Osteocyte (in vitro differentiated cells): ENCODE measurements at places on chromosomes 4 and X.

- DNase-seq, result no peak
Measured at GRCh38 chr4:172688534-172688933, 480.1 kb upstream of the GALNT7 start.

DNA sequence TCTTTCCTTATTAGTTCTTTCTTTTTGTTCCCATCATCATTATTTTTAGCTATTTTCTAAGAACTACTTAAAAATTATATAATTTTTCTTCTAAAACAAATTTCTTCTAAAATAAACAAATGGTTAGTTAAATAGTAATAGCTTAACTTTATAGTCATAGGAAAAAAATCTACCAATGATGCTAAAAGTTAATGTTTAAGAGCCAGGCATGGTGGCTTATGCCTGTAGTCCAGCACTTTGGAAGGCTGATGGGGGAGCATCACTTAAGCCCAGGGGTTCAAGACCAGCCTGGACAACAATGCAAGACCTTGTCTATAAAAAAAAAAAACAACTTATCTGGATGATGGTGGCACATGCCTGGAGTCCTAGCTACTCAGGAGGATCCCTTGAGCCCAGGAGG, 127.1 kb upstream of the ANXA3 start:
- DNase-seq, result no peak

DNA sequence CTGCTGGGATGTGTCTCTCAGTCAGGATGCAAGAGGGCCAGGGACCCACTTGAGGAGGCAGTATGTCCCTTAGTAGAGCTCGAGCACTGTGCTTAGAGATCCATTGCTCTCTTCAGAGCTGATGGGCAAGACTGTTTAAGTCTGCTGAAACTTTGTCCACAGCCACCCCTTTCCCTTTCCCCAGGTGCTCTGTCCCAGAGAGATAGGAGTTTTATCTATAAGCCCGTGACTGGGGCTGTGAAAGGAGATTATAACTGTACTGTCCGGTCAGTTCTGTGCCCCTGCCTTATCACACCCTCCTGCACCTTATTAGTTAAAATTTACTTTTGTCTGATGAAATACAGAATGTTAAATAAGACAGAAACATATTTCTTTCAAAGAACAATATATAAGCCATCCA, 378.4 kb downstream of the PABPC4L start:
- no peak for DNase-seq

DNA sequence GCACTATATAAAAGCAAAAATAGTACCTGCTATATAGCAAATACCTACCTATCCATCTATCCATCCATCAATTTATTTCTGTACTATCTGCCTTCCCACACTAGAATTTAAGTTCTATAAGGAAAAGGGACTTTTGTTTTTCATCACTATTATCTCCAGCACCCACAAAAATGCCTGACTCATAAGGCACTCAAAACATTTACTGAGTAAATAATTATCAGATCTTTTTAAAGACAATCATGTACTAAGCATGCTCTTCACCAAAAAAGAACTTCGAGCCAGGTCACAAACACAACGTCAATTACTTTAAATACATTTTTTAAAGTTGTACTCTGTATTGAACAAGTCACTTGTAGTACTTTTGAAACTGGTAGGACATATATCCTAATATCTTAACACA, 119.9 kb downstream of the FBXW7 start:
- no peak for DNase-seq

DNA sequence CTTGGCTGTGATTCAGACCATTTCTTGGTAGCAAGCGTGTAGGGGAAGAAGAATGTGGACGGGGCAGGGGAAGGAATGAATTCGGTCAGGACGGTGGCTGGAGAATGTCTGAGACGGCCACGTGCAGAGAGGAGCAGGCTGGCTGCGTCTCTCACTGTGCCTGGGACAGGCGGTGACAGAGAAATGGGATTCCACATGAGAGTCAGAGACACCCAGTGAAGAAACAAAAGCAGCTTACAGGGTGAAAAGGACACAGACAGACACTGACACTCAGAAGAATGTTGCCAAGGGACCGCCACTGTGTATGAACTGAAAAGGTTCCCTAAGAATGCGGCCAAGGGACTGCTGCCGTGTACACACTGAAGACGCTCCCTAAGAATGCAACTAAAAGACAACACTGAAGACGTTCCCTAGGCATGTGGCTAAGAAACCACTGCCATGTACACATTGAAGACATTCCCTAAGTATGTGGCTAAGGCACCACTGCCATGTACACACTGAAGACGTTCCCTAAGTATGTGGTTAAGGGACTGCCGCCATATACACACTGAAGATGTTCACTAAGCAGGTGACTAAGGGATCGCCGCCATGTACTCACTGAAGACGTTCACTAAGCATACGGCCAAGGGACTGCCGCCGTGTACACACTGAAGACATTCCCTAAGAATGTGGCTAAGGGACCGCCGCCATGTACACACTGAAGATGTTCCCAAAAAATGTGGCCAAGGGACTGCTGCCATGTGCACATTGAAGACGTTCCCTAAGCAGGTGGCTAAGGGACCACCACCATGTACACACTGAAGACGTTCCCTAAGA, 49.1 kb downstream of the DHRSX start:
- no peak for DNase-seq

- DNase-seq, result no peak
Measured at GRCh38 chr4:114420069-114420468, 178.5 kb upstream of the UGT8 start.

GRCh38 chr4:110636680-110637407, 14.0 kb upstream of the PITX2 start:
- no peak for DNase-seq

DNA sequence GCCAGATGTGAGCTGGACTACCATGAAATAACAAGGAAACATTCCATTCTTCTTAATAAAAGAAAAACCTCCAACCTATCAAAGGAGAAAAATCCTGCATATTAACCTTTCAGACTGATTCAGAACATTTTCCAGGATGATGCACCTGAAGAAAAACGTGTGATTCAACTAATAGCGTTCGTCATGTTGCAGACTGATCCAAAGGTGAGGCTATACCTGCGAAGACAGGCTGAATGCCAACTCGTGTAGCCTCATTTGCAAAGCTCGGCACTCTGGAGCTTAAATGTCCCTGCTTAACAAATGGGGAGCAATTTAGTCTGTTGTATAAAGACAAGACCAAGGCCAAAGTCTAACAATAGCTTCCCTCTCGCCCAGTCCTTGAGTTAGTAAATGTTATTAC, 172.0 kb upstream of the NOCT start:
- no peak for DNase-seq

- no peak for DNase-seq
Measured at GRCh38 chr4:125714049-125714448, 399.3 kb downstream of the FAT4 start.

GRCh38 chr4:119477412-119478053, 151.1 kb downstream of the PDE5A start:
- DNase-seq, result no peak

- no peak for DNase-seq
Measured at GRCh38 chr4:107837317-107837716, 12.6 kb downstream of the SGMS2 start.

GRCh38 chrX:107659768-107660167, 31.5 kb downstream of the PRPS1 start:
- DNase-seq, result no peak

DNA sequence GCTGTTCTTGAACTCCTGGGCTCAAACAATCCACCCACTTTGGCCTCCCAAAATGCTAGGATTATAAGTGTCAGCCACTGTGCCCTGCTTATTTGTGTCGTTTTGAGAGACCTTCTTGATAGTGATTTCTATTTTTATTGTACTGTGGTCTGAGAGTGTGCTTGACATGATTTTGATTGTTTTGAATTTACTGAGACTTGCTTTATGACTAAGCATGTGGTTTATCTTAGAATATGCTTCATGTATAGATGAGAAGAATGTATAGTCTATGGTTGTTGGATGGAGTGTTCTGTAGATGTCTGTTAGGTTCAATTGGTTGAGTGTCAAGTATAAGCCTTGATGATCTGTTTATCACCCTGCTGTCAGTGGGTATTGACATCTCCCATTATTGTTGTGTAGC, 789.3 kb downstream of the IL1RAPL1 start:
- no peak for DNase-seq

DNA sequence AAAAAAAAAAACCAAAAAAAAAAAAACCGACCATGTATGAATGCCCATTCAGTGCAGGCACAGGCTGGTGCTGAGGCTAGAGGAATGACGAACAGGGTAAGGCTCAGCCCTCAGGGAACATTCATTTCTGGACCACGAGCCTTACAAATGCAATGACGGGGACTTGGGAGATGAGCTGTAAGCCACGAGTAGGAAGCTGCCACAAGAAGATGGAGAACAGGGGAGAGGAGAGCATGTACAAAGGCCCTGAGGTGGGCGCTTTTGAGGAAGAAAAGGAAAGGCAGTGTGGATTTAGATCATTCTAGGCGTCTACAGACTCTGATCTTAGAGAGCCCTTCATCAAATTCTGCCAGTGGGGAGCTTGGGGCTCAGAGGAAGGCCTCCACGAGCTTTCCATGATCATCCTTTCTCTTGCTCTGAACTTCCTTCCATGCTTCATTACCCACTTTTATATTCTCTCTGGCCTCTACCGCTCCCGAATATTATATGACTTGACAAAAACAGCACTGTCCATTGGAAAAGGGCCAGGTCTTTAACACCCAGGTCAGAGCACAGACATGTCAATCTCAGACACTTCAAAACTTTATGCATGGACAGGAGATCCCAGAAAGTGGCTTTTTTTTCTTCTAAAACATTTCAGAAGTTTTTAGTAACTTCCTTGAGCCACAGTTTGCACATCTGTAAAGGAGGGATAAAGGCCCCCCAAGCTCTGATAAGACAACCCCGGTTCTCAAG, 3.3 kb upstream of the ZNF518B start:
- no peak for DNase-seq

DNA sequence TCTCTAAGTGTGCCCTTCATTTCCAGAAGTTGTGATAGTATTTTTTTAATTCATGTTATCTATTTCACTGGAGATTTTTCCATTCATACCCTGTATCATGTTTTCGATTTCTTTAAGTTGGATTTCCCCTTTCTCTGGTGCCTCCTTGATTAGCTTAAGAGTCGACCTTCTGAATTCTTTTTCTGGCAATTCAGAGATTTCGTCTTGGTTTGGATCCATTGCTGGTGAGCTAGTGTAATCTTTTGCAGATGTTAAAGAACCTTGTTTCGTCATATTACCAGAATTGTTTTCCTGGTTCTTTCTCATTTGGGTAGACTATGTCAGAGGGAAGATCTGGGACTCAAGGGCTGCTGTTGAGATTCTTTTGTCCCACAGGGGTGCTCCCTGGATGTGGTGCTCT, 9.1 kb upstream of the SH3BP2 start:
- no peak for DNase-seq

GRCh38 chrX:8737883-8738282, 5.9 kb upstream of the ANOS1 start:
- no peak for DNase-seq

- no peak for DNase-seq
Measured at GRCh38 chr4:148441624-148441985, 609 bp downstream of the NR3C2 start.

DNA sequence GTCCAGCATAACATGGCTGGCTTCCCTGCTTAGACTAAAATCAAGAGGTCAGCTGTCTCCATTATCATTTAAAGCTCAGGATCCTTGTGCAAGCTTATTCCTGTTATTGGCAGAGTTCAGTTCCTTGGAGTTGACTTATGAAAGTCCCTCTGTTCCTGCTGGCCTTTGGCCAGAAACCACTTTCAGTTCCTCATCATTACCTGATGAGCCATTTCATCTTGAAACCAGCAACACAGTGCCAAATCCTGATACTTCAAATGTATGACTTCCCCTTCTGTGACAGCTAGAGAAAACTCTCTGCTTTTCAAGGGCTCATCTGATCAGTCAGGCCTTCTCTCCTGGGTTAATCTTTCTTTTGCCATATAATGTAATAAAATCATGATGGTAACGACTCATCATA, 110.6 kb upstream of the FSTL5 start:
- DNase-seq, result no peak

DNA sequence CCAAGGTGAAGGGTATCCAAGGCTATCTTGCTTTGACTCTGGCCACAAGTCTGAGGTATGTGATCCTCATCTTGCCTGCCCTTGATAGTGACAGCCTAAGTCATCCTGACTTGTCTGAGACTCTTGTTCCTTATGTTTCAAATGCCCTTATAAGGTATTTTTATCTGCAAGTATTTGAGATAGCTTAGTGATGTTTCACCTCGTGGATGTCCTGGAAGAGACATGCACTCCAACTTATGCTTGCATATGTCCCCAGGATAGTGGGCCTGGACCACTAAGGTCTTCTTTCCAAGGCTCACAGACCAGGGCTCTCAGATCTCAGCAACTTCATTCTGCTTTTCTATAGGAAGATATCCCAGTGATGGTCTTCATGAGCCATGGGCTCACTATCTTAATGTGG, 120.5 kb upstream of the WDR1 start:
- DNase-seq, result no peak

DNA sequence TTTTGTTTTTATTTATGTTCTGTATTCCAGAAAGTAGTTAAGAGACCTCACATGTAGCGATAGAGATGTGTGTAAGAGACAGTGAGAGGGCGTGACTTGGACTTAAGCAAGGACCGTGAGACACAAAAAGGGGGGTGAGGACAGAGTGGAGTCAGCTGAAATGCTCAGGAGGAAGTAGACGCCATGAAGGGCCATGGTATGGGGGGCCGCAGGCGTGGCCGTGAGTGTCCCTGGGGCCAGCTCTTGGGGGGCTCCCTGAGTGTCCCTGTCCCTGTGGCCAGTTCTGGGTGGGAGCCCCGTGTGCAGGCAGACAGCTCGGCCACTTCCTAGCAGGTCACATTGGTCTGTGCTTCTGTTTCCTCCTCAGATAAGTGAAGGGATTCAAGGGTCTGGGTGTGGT, 23.0 kb upstream of the MSANTD1 start:
- DNase-seq, result no peak

DNA sequence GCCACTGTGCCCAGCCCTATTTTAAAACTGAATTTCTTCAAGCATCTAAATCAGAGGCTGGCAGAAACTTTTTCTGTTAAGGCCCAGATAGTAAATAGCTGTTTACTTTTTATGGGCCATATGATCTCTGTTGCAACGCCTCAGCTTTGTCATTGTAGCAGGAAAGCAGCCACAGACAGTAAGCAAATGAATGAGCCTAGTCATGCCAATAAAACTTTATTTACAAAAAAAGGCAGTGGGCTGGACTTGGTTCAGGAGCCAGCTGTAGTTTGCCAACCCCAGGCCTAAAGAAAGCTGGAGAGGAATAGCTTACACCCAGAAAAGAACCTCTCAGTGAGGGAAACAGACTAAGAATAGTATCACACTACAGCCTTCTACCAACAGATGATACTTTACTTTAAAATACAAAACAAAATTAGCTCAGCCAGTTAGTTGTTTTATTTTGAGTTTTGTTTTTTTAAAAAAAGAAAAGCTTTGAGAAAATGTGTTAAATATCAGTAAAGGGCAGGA, 25.5 kb downstream of the CHST7 start:
- DNase-seq, result no peak

GRCh38 chrX:120575379-120576114, 14.8 kb upstream of the CUL4B start:
- no peak for DNase-seq

DNA sequence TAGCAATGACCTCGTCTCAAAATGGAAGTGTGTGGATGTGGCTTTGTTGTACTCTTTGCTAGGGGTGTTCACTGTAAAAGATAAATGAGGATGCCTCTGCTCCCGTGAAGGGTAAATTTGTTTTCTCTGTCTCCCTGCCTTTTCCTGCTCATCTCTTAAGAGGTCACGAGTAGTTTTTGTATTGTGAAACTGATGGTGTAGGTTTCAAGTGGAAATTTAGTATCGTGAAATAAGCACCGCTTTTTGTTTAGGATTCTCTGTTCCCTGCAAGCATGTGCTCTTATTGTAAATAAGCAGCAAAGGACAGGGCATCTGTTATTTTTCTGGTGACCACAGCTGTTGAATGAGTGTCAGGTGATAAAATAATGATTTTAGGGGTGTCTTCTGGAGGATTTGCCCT, 104.6 kb downstream of the PHEX start:
- DNase-seq, result no peak
